ENCODE measurements at places on chromosomes 1 and 21.

DNA sequence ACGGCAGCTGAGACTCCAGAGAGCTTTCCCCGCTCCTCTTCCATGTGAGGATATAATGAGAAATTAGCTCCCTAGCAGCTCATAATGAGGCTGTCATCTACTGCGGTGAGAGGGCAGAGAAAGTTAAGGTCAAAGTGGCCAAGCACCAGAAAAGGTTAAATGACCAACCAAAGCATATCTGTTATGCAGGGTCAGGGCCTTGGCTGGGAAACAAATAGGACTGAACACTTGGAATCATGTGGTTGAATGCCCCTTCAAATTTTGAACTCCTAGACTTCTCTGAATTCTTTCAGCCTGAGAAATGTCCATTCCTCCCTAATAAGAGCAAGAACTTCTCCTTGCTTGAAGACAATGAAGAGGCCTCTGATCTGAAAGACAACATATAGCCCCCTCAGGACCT is 115.9 kb downstream of the TM2D1 start:
- no peak for DNase-seq

GRCh38 chr1:31510304-31510703 is 66.0 kb upstream of the TINAGL1 start:
- no peak for DNase-seq

GRCh38 chr1:41726292-41726691 is 192.4 kb downstream of the HIVEP3 start:
- DNase-seq = no peak

DNA sequence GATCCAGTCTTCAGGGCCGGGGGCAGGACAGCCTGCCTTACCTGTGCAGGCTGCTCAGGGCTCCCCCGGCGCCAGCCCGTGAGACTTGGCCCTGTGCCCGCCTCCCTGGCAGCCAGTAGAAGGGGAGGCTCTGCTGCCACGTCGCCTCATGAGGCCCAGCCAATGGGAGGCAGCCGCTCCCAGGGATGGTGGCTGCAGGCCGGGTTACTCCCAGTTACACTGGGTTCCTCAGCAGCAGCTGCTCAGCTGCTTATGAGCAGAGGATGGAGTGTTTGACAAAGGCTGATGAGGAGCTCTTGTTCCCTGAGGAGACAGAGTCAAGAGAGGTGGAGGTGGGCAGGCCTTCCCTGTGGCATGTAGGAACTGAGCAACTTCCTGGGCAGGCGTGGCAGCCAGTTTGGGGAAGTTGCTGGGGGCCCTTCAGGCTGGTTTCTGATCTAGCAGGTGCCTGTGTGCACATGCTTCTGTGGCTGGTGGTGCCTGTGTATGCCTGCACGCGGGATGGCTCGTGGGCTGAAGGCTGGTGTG is 5.5 kb downstream of the MFSD2A start:
- no peak for DNase-seq

DNA sequence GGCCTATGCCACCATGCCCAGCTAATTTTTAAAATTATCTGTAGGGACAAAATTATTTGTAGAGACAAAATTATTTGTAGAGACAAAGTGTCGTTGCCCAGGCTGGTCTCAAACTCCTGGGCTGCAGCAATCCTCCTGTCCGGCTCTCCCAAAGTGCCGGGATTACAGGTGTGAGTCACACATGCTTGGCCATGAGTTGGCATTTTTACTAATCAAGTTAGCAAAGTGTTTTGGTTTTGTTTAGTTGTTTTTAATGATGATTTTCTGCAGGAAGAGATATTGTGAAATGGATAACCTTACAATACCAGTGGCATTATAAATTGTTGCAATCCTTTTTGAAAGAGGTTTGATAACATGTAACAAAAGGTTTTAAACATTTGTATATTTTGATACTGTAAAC is 65.3 kb upstream of the MAGI3 start:
- no peak for DNase-seq

- DNase-seq = no peak
These were observed 12.7 kb downstream of the TBX19 start for GRCh38 chr1:168293356-168293755.

GRCh38 chr21:39842741-39843459 is 24.3 kb upstream of the PCP4 start:
- no peak for DNase-seq

DNA sequence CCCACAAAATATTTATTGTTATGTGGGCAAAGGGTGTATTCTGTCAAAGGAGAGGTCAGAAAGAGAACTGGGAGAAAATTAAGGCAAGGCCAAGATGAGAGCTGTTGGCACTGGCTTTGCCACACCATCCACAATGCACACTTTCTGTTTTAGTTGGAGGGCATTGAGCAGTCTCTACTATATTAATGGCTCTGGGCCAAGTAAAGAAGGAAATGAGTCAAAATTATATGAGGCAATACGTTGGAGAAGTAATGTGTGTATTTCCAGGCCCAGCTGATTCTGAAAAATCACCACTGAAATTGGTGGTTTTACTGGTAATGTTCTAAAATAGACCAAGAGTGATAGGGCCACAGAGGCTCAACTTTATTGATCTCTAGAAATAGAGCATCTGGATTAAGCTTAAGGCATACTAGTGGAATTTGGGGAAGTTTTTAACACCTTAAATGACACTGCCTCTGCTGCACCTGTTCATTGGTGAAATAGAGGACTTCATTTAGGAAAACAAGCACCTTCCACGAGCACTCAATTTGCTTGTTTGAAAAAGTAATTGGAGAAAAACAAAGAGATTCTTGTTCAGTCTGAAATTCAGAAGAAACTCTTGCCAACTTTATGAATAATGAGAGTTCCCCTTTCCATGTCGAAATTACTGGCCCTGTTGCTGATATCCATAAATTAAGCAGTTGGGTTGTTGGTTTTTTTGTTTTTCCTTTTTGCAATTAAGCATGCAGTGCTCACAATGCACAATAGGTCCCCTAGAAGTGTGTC is 424.9 kb downstream of the ADGRL2 start:
- DNase-seq = no peak

- DNase-seq = no peak
These were observed 3.2 kb downstream of the LRRC42 start for GRCh38 chr1:53949023-53949990.

DNA sequence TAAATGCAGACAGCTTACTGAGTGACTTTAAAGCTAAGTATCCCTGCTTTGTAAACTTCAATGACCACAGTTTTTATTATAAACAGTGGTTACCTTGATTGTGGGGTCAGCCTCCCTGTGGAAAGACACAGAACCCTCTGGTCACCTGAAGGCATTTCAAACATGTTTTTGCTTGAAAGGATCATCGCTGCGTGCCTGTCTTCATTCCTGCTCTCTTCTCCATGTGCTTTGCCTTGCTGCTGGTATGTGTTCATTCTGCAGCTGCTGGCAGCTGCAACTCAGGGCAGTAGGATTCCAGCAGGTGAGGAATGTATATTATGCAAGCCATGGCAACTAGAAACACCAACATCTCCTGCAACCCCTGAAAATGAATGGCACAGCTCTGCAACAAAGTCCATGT is 81.0 kb upstream of the VAV3 start:
- DNase-seq = no peak

DNA sequence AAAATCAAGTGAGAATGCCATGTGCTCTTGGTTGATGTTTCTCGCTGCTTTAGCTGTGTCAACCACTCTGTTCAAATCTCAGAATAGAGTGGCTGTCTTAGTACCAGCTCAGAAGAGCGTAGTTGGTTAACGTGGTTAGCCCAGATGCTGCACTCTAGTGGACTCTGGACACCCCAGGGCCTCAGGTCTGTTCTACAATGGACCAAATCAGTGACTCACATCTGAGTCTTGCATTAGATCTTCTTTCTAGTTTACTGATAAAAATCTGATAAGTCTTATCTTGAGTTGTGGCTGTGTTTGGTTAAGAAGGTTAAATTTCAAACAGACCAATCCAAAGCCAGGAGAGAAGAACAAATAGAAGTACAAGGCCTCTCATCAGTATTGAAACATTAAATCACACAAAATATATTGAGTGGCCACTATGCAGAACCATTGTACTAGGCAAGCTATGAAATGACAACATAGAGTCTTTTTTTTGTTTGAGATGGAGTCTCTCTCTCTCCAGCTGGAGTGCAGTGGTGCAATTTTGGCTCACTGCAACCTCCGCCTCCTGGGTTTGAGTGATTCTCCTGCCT is 104.1 kb downstream of the NR5A2 start:
- no peak for DNase-seq

DNA sequence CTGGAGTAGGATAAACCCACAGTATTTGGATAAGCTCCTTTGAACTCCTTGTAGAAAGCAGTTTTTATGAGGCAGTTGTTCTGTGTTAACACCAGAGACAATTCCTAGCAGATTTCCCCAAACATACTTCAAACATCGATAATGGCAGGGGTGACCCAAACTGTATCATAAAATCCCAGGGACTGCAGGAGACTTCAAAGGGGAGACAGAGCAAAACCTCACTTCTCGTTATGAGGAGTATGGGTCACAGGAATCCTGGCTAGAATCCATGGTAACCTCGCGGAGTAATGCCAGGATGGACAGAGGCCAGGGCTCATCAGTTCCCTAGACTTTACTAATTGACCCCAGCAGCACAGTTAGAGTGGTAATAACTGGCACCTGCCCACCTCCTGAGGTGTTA is 148.0 kb downstream of the DHRS3 start:
- DNase-seq = no peak

DNA sequence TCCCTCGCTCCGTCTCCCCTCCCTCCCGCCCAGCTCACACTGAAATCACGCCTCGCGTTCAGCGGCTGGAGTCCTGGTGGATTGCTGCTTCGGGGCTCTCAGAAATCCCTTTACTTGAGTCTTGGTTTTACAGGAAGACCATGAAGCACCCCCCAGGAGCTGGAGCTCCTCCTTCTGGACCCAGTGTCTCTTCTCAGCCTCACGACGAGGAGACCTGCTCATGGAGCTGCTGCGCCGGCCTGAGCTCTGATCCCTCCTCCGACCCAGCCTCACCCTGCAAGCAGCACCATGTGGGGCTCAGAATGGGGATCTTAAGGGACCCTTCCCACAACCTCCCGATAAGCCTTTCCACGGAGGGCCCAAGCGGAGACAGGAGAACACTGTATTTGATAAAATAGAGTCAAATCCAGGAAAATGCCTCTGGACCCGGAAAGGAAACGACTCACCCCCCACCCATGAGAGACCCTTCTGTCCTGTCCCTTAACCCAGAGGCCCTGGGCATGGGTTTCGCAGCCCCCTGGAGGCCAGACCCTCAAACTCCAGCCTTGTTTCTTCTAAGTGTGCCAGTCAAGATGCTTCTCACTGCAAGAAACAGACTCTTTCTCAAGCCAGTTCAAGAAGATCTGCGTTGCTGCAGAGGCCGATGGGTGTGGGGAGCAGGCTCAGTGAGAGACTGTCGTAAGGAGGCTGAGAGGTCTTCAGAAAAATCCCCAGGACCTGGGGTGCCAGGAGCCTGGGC is 26.1 kb downstream of the PDE9A start:
- DNase-seq = no peak

GRCh38 chr1:39333296-39333695 is 128.8 kb downstream of the MACF1 start:
- no peak for DNase-seq

DNA sequence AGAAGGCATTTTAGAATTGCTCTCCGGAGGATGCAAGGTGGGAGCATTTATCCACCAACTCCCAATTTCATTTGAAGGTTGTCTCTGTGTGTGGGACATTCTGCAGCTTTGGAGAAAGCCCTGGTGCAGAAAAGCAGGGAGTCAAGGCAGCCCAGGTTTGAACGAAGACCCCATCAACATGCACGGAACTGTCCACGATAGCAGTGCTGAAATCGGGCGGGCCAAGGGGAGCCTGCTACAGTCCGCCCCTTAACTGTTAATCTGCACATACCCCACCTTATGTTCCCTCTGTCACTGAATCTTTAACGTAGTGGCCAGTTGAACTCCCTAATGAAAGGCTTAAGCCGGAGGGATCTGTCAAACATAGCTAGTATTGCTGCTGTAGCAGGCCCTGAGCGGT is 68.8 kb upstream of the C1orf174 start:
- no peak for DNase-seq

GRCh38 chr1:112696578-112697314 is 10.2 kb downstream of the RHOC start:
- DNase-seq = no peak

DNA sequence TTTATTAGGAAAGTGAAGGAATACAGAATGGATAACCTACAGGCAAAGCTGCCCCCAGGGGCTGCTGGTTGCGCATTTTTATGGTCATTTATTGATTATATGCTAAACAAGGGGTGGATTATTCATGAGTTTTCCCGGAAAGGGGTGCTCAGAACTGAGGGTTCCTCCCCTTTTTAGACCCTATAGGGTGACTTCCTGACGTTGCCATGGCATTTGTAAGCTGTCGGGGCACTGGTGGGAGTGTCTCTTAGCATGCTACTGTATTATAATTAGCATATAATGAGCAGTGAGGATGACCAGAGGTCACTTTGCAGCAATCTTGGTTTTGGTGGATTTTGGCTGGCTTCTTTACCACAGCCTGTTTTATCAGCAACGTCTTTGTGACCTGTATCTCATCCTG is 5.9 kb upstream of the ASAP3 start:
- DNase-seq = no peak

- DNase-seq = peak; percentile 83
These were observed 15.6 kb upstream of the RAP1A start for GRCh38 chr1:111603979-111604378.

DNA sequence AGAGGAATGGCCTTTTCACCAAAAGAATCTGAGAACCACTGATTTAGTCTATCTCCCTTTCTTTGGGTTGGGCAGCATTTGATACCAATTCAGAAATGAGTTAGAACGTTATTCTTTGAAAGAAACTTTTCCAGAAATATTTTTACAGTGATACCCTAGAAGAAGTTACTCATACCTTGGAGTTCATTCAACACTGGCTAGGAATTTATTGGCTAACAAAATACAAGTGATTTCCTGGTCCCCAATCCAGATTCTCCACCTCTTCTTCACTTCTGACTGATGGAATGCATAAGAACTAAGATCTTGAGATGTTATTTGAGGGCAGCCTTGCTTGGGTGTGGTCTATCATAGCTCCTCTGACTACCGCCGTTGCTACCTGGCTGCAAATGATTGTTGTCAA is 9.4 kb downstream of the C1orf162 start:
- no peak for DNase-seq

GRCh38 chr1:160045653-160046052 is 13.9 kb upstream of the PIGM start:
- DNase-seq = no peak

DNA sequence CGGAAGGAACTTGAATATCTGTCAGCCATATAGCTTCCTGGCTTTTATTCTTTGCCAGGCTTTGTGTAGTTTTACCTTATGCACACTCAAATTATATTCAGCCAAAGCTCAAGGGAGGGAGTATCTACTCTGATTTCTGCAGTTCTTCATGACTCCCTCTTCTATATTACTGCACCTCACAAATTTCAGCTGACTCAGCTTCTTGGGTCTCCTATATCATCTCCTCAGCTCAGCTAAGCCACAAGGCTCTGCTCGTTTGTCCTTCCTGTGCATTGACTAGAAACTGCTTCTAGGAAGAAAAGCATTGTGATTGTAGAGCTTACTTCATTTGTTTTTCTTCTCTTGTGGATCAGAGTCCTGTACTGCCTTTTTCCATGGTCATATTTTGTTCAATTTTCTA is 37.4 kb downstream of the BTBD8 start:
- DNase-seq = no peak

DNA sequence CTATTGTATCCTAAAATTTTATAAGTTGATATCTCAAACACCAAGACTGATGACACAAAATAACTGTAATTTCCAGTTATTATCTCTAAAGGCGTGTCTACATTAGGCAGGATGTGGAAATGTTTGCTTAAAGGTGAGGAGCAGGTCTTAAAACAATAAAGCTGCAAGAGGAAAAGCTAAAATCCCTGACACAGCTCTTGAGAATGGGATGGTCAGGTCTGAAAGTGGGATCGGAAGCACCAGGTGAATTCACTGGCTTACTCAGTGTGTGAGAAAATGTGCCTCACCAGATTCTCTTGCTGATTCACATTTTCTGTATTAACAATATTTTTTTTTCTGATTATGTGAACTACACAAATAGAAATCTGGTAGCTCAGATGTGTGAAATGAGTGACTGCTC is 421.9 kb upstream of the ADAMTS5 start:
- no peak for DNase-seq

Measured in stimulated activated CD8-positive, alpha-beta memory T cell treated with anti-CD3 and anti-CD28 coated beads, Interleukin-7, amount 100 ng/mL, for 48 hours (primary cell).